NCI-H2081 treated with DMSO at 0.1 percent for 48 hours (cell line): ENCODE measurements at places on chromosomes 2 and 18.

- no peak for DNase-seq
These were observed 59.4 kb upstream of the NEDD4L start for GRCh38 chr18:57984490-57985115.

GRCh38 chr2:60391230-60391629, 162.2 kb downstream of the BCL11A start:
- DNase-seq = no peak

GRCh38 chr18:24472591-24472990, 12.2 kb downstream of the HRH4 start:
- no peak for DNase-seq

- no peak for DNase-seq
These were observed 162.5 kb upstream of the SETBP1 start for GRCh38 chr18:44518091-44518615.

DNA sequence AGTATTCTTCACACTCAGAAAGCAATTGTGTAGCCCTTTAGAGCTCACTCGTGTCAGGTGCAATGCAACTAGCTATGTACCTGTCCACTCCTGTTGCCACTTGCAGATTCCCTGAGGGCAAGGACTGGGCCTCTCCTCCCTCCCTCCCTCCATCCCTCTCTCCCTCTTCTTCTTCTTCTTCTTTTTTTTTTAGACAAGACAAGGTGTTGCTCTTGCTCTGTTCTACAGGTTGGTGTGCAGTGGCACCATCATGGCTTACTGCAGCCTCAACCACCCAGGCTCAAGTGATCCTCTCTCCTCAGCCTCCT, 119.7 kb downstream of the ACKR3 start:
- DNase-seq = no peak

GRCh38 chr2:222445227-222445626, 20.9 kb downstream of the SGPP2 start:
- no peak for DNase-seq

DNA sequence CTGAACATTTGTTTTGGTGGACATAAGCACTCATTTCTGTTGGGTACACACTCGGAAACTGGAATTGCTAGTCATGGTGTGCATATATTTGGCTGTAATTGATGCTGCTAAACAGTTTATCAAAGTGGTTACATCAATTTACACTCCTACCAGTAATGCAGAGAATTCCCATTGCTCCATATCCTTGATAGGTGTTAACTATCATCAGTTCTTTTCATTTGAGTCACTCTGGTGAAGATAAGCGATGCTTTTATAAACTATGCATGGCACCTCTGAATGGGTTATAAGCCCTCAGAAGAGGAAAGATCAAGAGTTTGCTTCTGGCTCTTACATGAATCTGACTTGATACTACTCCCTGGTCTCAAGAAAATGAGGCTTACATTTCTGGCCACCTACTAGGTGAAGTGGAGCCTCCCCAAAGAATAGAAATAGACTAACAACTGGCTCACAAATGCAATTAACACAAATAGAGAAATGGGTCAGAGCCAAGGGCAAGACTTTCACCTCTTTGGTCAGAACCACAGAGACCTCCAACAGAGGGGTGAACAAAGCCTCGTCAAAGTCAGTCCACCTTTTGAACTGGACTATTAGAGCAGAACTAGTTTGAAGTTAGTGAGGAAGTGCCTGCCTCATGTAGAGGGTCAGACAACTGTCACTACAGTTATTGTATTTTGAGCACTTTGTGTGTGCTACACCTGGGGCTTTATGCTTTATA, 15.0 kb upstream of the STK17B start:
- no peak for DNase-seq

DNA sequence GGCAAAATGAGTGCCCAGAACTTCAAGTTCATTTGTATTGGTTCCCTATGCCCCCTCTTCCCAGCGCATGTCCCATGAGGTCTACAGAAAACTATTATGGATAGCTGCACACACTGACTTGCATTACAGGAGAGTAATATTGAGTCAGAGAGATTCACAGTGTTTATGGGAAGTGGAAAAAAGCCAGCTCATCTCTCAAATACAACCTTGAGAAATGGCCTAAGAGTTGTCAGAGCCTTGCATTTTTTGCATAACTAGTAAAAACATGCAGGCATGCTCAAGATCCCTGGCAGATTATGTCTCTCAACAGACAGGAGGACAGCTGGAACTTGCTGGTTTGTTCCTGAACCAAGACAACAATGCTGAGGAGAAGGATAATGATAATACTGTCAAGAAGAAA, 1292.8 kb downstream of the DSC3 start:
- DNase-seq = no peak

- no peak for DNase-seq
These were observed 135.0 kb downstream of the EPHA4 start for GRCh38 chr2:221437056-221437455.
